ENCODE measurements at places on chromosomes 6 and 20.

DNA sequence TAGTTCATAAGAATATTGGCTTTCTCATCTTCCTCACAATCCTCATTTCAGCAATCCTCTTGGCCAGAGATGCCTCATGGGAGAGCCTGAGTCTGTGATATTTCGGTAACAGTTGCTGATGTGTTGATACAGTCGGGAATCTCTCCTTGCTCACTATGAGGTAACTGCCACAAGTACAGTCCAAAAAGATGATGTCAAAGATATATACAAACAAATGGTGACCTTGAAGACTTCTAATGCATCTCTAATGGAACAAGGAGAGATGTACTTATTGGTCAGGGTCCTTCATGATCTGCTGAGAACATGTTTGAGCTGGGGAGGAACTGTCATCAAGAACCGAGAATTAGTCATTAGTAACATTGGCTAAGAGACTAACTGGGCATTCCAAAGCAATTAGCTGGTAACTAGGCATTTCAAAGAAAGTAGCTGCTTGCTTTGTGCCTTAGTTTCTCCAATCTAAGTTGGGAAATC lies 56.1 kb downstream of the FILIP1 start:
- DNase-seq = no peak
- no peaks in the 10 kb centered on the region for H3K36me3 ChIP-seq
- H3K4me1 ChIP-seq = no peaks in the 10 kb centered on the region
- H3K4me3 ChIP-seq = no peak overlapping the region

DNA sequence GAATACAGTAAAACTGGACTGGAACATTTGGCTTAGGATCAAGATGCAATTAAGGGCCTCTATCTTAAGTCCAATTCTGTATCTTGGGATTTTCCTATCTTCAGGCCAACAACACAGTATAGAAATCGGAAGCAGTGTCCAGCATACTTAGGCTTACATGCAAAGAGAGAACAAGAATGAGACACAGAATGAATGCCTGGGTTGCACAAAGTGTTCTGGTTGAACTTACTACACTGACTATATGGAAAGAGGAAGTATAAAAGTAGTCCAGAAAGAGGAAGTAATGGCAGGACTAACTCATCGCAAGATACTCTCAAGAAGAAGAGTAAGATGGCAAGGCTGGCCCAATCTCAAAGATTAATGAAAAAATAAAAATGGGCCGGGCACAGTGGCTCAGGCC lies 87.6 kb downstream of the BTBD9 start:
- no peak overlapping the region for H3K4me3 ChIP-seq
- no peaks in the 10 kb centered on the region for H3K27me3 ChIP-seq
- H3K27ac ChIP-seq = no peak overlapping the region
- no peak for DNase-seq
- H3K4me1 ChIP-seq = peaks cover 4% of the 10 kb centered on the region

- no peaks in the 10 kb centered on the region for H3K27me3 ChIP-seq
- H3K36me3 ChIP-seq = peaks cover 48% of the 10 kb centered on the region
- H3K4me3 ChIP-seq = no peak overlapping the region
- H3K4me1 ChIP-seq = no peaks in the 10 kb centered on the region
- H3K27ac ChIP-seq = peak overlapping the region; percentile 22
These were observed 46.1 kb downstream of the MYH7B start for GRCh38 chr20:35001596-35002362.

- H3K27ac ChIP-seq = peak overlapping the region; percentile 83
- no peak for DNase-seq
- peaks cover 23% of the 10 kb centered on the region for H3K4me1 ChIP-seq
- peaks cover 35% of the 10 kb centered on the region for H3K36me3 ChIP-seq
These were observed 54.2 kb downstream of the ZNF831 start for GRCh38 chr20:59217794-59218280.

DNA sequence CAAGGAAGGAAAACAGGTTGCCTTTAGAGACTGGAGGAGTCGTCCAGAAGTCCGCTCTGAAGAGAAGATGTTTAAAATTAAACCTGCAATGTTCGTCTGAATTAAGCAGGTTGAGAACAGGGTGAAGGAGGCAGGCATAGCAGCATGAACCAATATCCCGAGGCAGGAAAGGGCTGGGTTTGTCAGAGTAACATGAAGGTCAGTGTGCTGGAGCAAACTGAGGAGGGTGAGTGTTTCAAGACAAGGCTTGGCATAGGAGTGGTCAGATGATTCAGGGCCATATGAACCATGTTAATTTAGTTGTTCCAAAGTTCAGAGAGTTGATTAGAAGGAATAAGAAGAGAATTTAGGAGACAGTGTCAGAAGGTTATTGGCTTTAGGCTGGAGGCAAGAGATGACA lies 93.3 kb downstream of the UTRN start:
- peaks cover 6% of the 10 kb centered on the region for H3K36me3 ChIP-seq
- H3K4me3 ChIP-seq = peak overlapping the region; percentile 24
- DNase-seq = no peak
- H3K27ac ChIP-seq = peak overlapping the region; percentile 54

- H3K4me1 ChIP-seq = no peaks in the 10 kb centered on the region
- no peak overlapping the region for H3K27ac ChIP-seq
- DNase-seq = no peak
- no peaks in the 10 kb centered on the region for H3K36me3 ChIP-seq
- H3K4me3 ChIP-seq = no peak overlapping the region
These were observed 386.4 kb upstream of the MMS22L start for GRCh38 chr6:97669191-97670031.

Measured in effector memory CD8-positive, alpha-beta T cell (primary cell).